ENCODE measurements at places on chromosomes 6 and 20.

GRCh38 chr6:135261872-135262725 is 81.0 kb downstream of the MYB start:
- no peak for DNase-seq

GRCh38 chr6:138550346-138550767 is 51.1 kb upstream of the NHSL1 start:
- DNase-seq = no peak

GRCh38 chr20:54485631-54486030 is 10.2 kb downstream of the DOK5 start:
- DNase-seq = no peak

DNA sequence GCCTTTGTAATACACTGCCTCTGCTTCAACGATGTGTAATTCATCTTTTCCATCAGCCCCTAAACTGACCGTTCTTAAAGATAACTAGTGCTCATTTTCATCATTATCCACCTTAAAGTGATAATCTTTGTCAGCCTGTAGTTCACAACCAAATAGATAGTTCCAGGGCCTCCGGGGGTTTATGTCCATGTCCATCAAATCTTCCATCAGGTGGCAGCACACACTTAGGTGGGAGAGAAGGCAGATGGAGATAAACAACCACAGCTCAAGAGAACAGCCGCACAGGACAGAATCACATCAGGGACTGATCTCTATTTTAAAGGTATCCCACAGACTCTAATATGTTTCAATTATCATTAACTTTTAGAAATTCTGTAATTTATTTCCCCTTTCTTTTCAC is 90.9 kb downstream of the LMBRD1 start:
- DNase-seq = no peak

DNA sequence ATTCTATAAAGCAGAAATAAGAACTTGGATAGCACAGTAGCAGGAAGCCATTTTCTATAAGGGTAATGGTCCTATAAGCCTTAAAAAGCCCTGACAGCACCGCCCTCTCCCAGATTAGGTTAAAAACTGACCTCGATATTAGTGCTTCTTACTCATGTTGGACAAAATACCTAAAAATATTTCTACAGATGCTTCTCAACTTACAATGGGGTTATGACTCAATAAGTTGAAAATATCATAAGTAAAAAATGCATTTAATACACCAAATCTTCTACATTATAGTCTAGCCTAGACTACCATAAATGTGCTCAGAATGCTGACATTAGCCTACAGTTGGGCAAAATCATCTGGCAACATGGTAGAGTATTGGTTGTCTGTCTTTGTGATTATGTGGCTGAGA is 70.3 kb downstream of the SESN1 start:
- DNase-seq = no peak

GRCh38 chr20:16212790-16213189 is 360.5 kb downstream of the KIF16B start:
- no peak for DNase-seq

DNA sequence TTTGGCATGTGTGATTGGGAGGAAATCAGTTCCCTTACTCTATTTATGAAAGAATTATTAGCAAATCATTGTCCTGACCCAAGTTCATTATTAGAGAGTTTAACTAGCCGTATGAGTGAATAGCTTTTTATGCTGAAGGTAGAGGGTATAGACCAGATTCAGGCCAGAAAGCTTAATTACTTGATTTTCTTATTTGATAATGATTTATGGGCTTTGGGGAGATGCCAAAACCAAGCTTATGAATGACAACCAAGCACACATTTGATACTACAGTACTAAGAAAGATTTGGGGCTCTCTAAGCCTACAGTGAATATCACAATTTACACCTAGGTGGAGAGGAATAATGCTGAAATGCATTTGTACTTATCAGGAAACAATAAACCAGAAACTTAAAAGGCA is 193.2 kb downstream of the ARHGAP18 start:
- no peak for DNase-seq

DNA sequence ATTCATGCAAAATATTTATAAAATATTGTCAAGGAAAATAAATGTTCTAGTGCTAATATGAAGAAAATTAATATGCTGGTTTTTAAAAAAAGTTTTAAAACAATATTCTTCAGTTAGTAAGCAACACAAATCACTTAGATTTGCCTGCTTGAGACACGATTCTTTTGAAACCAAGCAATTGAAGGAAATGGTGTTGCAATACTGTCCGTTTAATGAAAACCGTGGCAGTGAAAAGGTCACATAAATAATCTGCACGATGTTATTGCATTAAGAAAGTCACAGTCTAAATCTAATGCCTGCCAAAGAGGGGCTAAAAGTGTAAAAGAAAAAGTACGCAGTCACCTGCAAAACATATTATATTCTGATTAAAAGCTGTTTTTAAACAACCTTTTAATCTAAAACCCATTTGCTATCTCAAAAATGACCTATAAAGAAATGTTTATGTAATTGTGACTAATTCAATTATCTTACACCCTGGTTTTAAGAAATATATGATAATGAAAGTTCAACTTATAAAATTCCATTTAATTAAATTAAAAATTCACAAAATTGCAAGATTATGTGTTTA is 143.0 kb downstream of the GMDS start:
- DNase-seq = no peak

DNA sequence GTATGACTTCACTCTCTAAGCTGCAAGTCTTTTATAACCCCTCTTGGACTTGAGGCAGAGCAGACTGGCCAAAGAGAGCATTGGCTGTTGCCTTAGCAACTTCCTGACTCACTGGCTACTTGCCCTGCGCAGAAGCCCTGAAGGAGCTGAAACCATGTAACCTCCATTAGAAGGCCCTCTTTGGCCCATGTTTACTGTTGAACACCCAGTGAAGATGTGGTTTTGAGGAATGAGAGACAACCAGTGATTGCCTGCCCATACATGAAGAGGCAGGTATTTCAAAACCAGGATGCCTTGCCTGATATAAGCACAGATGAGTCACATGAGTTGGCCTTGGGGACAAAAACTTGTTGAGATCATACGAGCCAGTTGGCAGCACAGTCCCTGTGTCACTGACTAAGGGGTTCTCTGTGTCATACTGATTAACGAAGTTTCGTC is 182.5 kb downstream of the EDN1 start:
- no peak for DNase-seq

GRCh38 chr20:56565511-56565910 is 32.5 kb downstream of the FAM209B start:
- DNase-seq = no peak

- no peak for DNase-seq
Observed at GRCh38 chr6:72619883-72620696, 1.8 kb upstream of the KCNQ5 start.

GRCh38 chr6:126063512-126064146 is 77.3 kb downstream of the TRMT11 start:
- no peak for DNase-seq

GRCh38 chr6:8507286-8507685 is 71.9 kb upstream of the SLC35B3 start:
- no peak for DNase-seq

DNA sequence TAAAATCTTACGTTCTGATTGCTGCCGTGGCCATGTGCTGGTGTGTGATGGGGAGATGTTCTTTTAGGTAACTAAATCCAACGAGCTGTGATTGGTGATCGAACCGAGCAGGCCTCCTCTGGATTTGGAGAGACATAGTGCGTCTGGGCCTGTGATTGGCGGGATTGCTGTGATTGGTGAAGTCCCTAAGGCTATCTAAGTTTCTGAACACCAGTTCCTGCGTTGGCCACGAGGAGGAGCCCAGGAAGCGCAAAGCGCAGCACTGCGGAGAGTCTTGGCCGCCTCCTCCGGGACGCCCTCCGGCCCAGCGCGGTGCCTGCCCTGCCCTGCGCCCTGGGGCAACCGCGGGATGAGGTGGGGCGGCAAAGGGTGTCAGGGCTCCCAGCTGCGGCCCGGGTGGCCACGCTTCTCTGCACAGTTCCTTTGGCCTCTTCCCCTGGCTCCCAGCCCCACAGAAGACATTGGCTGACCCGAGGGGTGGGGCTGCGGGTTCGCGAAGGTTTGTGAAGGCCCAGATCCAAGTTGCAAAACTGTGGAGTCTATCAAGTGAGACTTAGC is 33.0 kb downstream of the HNF4A start:
- no peak for DNase-seq

DNA sequence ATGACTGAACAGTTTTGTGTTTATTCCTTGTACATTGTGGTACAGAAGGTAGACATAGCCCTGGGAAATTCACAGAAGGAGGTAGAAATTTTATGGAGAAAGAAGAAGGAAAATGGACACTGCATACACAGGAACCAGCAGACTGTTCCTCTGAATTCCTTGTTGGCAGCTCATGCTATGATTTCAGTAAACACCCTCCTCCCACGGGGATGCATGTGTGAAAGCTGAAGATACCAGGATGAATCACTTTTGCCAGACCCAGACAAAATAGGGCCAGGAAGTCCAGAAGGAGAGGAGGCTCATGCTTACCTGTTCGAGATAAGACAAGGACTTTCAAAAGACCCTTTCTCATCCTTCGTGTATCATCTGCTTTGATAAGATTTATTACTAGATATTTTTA is 110.3 kb upstream of the GGTLC1 start:
- DNase-seq = no peak

DNA sequence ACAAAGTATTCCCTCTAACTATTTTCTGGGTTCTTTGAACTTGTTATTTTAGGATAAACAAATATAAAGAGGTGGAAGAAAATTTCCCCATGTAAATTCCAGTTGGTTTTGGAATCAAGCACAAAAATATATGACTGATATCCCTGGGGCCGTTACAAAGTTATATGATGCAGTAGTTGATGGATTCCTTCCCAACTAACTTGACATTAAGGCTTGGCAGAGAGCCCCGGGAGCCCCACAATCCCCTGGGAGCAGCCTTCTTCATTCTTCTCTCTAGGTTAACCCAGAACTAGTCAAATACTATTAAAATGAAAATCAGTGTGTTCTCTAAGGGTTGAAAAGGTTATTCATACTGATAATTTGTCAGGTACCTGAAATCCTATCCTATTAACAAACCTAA is 508.9 kb upstream of the SOX4 start:
- no peak for DNase-seq

GRCh38 chr20:46644733-46645132 is 6.5 kb downstream of the SLC13A3 start:
- no peak for DNase-seq

DNA sequence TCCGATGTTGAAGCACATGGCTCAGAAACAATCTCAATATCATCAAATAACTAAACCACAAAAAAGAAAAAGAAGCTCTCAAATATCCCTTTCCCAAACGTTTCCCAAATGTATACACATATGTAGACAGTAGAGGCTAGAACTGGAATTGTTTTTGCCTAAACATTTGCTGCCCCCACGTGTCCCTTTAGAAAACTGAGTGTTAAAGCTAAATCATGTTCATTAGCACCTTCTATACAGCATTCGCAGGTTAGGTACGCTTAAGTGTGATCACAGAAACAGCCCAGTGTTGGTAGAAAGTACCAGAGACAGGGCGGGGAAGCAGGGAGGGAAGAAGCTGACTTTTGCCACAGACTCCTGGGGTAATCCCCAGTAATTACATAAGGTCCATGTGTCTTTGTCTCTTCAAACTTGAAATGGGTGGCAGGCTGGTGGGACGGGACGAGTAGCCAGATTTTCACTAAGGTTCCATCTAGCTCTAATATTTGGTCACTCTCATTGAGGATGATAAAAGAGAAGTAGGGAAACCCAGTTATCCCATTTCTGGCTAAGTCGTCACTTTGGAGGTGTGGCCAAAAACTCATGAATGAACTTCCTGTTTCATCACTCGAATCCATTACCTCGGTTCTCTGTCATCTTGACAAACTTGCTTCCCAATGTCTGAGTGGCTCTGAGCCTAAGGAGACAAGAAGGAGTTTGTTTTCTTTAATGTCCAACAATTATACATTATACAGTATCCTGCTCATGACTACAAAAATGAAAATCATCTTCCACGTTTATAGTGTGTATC is 15.0 kb upstream of the TFAP2A start:
- DNase-seq = no peak

DNA sequence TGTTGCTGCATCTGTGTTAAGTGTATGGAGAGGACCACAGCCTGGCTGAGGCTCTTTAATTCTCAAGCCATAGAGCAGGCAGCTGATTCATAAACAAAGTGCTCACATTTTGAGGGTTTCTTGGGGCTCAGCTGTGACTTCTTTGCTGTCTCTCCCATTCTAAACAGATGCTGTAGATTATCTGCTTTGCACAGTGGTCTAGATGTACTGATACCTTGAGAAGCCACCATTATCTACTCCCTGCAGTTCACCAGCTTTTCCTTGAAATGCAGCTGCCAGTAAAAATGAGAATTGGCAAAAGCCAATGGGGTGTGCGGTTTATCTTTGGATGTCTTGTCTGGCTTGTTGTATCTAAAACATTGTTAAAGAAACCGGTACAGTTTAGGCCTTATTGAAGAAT is 5.2 kb upstream of the CNR1 start:
- no peak for DNase-seq

- DNase-seq = no peak
Observed at GRCh38 chr6:25844518-25844917, 12.7 kb upstream of the SLC17A1 start.

DNA sequence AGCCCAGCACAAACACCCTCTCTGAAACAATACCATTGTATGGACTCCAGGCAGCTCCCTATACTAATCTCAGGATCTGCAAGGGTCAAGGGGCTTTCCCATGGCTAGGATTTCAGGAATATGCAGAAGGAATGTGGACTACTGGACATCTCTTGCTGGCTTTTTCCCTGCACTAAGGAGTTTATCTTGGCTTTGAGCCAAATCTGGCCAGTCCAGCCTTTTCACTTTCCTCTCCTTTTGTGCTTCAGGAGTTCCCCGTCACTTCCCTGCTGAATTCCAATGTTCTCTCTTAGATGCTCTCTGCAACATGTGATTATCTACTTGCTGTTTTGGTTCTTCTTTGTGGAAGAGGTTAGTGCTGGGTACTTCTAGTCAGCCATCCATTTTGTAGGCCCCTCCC is 568.2 kb downstream of the HDGFL1 start:
- no peak for DNase-seq

DNA sequence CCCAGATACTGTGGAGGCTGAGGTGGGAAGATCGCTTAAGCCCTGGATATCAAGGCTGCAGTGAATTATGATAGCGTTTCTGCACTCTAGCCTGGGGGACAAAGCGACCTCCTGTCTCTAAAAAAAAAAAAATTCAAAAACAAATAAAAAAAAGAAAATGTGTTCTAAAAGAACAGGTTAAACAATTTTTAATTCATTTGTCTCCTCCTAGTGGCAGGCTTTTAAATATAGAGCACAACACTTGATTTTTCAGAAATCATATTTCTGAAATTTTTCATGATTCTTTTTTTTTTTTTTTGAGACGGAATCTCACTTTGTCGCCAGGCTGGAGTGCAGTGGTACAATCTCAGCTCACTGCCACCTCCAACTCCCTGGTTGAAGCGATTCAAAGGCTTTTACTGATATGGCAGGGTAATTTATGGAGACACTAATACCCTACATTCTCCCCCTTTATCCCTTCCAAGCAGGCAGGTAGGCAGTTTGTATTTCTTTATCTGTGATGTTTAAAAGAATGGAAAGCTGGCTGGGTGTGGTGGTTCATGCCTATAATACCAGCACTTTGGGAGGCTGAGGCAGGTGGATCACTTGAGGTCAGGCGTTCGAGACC is 8.7 kb upstream of the GTF3C6 start:
- DNase-seq = no peak

All from cerebellar nuclear complex (tissue), 1 donor.